ENCODE measurements at places on chromosomes 5 and 9.

- DNase-seq, result no peak
These were observed 43.4 kb downstream of the ALDH1A1 start for GRCh38 chr9:72909428-72909827.

GRCh38 chr5:136222580-136223235, 29.7 kb upstream of the SMIM32 start:
- no peak for DNase-seq

- DNase-seq, result no peak
These were observed 385.9 kb downstream of the RASEF start for GRCh38 chr9:82677086-82677485.

GRCh38 chr9:136944212-136944518, 373 bp downstream of the FBXW5 start:
- no peak for DNase-seq

- no peak for DNase-seq
These were observed 637.7 kb downstream of the SEMA5A start for GRCh38 chr5:8908055-8908683.

DNA sequence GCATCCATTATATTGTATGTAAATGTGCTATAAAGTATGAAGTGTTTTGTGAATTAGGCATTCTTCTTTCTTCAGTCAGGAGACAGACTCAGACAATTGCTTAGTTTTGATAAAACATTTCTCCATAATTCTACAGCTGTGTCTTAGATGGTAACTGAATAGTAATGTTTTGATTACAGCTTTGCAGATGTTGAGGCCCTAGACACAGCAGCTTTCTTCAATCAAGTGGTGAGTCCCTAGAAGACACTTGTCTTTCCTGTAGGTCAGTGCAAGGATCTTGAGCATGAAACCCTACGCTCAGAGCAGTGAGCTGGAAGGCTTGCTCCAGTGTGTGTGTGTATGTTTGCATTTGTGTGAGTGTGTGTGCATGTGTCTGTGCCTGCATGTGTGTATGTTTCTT, 46.8 kb upstream of the CD180 start:
- no peak for DNase-seq

- no peak for DNase-seq
These were observed 542.1 kb downstream of the PRR16 start for GRCh38 chr5:121006217-121006616.

DNA sequence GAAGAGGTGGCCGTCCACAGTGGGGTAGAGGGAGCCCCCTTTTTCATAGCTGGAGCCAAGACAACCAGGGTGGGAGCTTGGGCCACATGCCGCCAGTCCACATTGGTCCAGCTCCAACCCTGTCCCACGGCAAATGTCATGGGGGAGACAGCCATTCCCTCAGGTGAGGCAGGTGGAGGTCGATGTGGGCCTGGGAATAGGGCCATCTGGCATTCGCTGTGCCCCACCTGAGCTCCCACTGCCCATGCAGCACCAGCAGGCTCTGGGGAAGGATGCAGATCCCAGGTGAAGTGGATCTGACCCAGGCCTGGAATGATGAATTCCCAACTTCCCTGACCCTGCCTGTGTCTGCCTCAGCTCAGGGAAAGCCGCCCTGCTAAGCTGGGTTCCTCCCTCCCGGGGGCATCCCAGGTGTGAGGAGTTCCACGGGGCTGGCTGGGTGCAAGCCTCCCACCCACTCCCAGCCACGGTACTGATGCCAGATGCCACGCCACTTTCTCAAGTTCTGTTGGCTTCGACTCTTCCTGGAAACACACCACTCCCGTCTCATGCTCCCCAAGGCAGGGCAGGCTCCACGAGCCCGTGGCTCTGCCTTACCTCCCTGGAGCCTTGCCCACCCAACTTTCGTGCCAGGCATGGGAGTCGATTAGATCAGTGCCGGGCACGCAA, 25.2 kb upstream of the FCN2 start:
- DNase-seq, result no peak

GRCh38 chr5:133895979-133896845, 72.2 kb downstream of the C5orf15 start:
- DNase-seq, result no peak

DNA sequence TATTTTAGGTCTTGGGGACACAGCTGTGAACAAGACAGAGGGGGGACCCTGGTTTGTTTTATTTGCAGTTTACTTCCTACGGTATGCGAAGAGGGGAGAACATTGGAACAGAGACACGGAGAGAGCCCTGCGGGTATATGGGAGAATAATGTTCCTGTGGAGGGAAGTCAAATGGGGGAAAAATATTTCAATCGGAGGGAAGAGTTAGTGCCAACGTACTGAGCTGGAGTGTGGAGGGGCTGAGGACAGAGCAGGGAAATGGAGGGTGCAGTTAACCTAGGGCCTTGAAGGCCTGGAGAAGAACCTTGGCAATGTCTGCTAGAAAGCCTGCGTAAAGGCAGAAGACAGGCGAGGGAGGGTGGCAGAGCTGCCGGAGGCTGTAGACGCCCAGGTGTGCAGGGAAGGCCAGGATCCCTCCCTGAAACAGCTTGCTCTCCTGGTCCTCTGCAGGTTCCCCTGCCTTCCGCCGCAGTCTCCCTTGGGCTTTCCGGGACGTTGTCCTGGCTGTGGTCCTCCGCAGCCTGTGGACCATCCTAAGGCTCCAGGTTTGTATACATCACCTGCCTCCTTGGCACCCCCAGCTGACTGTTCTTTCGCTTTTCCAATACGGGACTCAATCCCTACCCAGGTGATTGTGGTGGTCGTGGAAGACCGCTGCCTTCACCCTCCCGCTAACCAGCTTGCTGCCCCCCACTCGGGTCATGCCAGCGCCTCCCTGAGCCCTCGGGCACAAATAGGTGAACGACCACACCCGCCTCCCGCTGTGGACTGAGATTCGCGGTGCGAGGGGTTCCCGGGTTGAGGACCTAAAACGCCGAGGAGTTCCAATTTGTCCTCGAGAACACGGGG, 1.9 kb upstream of the RACK1 start:
- no peak for DNase-seq
